ENCODE measurements at places on chromosomes 2 and 18.

GRCh38 chr2:193583638-193584400 lies 1389.1 kb upstream of the TMEFF2 start:
- DNase-seq: no peak

DNA sequence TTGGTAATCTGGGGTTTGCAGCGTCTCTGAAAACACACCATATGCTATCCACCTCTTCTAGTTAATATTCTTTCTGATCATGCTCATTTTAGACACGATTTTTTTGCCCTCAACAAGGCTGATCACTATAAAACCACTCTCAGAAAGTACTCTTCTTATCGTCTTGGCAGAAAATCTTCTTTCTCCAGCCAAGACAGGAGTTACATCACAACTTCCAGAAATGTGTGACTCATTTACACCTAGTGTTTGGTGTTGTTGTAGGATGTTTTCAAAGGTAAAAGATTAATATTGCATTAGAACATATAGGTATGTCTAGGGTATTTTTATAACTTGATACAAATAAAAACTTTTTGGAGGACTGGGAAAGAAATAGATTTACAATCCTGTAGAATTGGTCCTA lies 138.5 kb upstream of the NETO1 start:
- no peak for DNase-seq

DNA sequence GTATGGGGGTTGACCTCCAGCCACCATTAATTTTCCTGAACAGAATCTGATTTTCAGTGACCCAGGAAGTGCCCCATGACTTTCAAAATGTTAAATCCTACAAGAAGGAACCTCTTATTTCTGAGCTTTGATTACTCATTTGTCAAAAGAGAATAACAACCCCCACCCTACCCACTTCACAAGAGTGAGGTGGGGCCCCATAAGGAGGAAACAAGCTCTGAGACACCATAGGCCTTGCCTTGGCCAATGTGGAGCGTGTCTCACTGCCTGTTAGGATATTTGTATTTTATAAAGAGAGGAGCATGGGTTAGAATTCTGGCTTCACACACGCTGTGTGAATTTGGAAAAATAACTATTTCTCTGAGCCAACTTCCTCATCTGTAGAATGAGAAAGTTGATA lies 158.9 kb downstream of the TTC32 start:
- DNase-seq: no peak

GRCh38 chr2:5700551-5700950 lies 8.4 kb downstream of the SOX11 start:
- no peak for DNase-seq

DNA sequence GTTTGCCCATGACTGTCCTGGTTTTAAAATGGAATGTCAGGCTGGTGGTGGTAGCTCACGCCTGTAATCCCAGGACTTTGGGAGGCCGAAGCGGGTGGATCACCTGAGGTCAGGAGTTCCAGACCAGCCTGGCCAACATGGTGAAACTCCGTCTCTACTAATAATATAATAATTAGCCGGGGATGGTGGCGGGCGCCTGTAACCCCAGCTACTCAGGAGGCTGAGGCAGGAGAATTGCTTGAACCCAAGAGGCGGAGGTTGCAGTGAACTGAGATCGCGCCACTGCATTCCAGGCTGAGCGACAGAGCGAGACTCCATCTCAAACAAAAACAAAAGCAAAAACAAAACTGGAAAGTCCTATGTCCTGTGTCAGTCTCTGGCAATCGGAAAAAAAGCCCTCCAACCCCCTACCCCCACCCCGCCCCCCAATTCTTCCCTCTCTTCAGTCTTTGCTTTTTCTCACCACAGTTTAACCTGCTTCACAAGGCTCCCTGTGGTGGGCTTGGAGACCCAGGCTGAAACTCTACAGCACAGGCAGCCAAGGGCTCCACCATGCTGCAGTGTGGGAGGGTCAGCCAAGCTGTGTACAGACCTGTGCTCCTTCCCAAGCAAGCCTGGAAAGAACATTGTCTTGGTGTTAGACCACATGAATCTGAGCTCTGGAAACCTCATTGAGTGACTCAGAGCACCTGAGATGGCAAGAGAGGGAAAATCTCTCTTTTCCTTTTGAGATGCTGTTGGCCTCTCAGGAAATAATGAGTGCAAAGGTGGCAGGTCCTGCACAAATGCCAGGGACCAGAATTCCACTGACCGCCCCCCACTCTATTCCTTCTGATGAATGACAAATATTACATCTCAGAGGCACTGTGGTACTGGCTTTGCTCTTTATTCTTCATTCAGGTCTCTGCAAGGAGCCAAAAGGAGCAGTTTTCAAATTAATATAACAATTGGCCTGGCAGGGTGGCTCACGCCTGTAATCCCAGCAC lies 16.7 kb downstream of the MYCN start:
- no peak for DNase-seq

Measured in putamen (tissue), 1 donor.